ENCODE measurements at places on chromosomes 12 and 14. TPM values are rescaled to one million over a fixed set of nuclear protein-coding genes. Genes with fewer than 3 reads are reported as not detected.

DNA sequence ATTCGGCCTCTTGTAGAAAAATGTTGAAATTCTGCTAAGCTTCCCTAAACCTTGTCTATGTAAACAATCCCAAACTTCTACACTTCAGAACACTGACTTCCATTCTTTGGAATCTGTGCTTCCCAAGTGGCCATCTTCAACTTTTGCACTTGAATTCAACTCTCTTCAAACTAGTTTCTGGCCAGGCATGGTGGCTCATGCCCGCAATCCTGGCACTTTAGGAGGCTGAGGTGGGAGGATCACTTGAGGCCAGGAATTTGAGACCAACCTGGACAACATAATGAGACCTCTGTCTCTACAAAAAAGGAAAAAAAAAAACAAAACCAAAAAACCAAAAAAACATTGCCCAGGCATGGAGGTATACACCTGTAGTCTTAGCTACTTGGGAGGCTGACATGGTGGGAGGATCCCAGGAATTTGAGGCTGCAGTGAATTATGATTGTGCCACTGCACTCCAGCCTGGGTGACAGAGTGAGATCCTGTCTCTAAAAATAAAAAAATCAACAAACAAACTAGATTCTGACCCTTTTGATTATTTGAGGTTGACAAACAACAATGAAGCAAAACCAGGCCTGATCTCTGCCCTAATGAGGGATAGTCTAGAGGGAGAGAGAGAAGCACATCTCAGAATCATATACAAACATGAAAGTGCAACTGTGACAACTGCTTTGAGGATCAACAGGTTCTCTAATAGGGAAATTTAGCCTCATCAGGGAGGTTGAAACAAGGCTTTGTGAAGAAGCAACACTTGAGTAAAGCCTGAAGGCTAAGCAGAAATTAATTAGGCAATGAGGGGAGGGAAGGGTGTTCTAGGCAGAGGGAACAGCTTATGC is 11.6 kb upstream of the C12orf75 start:
- DNase-seq: no peak

Gene KRT77
- total RNA-seq: not detected

Gene LMNTD1
- not detected for total RNA-seq

Gene HOXC12
- not detected for total RNA-seq

GRCh38 chr14:75453817-75454434 is 26.1 kb downstream of the JDP2 start:
- DNase-seq: no peak

DNA sequence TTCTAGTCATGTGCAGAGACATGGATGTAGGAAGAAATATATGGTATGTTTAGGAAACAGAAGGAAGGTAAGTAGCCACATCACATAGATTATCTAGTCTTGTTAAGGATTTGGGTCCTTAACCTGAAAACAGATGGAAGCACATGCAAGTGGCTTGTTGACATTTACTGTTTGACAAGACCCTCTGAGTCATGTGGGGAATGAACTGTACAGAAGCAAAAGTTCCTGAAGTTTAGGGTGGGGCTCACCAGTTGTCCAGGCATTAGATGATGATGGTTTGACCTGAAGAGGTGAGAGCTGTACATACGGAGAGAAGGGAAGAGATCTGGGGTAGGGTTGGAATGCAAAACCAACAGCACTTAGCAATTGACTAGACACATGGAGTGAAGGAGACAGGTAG is 281.1 kb upstream of the GRIP1 start:
- no peak for DNase-seq

DNA sequence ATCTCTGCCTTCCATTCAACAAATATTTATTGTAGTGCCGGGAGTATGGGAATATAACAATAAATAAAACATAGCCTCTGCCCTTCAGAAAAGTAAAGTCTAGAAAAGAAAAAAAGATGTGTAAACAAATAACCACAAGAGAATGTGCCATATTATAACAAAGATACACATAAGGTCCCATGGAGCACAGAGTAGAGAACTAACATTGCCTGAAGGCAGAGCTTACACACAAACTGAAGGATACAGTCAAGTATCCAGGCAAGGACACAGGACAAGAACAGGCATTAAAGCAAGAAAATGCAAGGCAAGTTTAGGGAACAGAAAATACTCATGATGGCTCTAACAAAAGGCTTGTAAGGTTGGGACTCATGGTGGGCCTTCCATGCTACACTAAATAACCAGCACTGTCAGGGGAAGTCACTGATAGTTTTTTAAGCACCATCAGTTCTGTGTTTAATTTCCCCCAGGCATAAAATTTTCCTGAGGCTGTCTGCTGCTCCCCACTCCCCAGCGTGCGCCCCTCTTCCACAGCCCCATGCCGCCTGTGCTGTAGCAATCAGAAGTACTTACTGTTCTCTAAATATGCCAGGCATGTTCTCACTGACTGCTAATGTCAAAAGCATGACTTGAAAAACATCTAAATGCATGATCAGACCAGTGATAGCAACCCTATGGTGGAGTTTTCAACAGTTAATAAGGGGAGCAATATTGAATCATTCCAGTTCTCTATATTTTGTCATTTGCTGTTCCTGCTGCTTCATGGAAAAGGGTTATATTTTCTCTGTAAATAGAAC is 77.8 kb downstream of the ANKS1B start:
- DNase-seq: no peak

- DNase-seq: no peak
Observed at GRCh38 chr14:99117671-99118045, 154.3 kb downstream of the BCL11B start.

DNA sequence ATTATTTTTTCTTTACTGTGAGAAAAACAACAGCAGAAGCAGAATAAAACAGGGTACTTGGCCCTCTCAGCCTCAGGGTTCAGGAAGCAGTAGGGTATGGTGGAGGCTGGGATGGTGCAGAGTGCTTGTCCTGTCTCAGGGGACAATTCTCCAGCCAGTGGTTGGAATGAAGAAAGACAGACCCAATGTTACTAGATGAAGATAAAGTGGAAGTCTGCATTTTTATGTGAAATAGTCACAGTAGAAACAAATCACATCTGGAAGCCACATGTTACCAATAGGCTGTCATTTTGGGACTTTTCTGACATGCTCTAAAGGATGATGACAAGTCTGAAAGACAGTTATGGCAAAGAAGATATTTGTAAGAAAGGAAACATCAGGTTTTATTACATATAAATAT is 32.3 kb downstream of the PROX2 start:
- no peak for DNase-seq

Gene FOXG1
- total RNA-seq: not detected

All from natural killer cell (primary cell).